Erythroblast (primary cell): ENCODE measurements at places on chromosomes 7 and 10.

GRCh38 chr10:128377988-128378387 lies 251.8 kb upstream of the MKI67 start:
- DNase-seq = no peak

DNA sequence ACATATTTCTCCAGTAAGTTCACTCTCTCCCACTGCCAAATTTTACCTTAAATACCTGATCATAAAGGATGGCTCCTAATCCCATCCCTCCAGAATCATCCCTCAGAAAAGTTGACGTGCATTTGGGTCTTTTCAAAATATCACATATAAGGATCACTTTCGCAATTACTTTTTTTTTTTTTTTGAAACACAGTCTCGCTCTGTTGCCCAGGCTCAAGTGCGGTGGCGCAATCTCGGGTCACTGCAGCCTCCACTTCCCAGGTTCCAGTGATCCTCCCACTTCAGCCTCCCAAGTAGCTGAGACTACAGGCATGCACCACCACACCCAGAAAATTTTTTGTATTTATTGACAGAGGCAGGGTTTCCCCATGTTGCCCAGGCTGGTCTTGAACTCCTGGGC lies 17.4 kb downstream of the ZCWPW1 start:
- no peak for DNase-seq

DNA sequence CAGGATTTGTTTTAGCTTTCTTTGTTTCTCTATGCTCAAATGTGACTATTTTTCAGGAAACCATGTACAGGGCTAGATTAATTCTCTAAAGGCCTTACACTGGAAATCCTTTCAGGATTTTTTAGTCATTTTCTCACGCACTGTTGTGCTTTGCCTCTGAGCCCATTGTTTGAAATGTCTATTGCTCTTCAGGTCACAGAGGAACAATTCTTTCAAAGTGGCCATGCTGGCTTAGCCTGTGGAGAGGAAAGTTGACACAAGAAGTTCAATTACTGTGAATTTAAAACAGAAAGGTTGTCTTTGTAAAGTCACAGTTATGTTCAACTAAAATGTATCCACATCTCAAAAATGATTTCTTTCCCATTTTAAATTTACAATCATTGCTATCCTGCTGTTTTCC lies 1071.7 kb upstream of the POT1 start:
- DNase-seq = no peak

DNA sequence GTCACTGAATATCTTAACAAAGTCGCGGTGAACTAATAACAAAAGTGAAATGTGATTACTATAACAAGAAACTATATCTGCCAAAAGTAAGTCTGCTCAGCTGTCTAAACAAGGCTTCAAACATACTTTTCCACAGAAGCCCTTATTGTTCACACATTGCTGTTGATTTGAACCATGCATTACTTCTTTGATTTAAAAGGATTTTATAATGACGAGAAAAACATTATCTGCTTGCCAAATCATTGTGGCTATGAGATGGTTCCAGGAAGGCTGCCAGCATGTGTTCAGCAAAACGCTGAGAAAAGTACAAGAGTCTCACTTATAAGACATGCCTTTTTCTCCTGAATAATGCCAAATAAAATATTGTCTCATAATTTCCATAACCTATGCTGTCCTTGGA lies 24.4 kb downstream of the RNF133 start:
- DNase-seq = no peak

GRCh38 chr10:86681722-86682386 lies 13.5 kb downstream of the LDB3 start:
- DNase-seq = no peak

GRCh38 chr10:52146766-52147165 lies 167.3 kb upstream of the DKK1 start:
- no peak for DNase-seq

GRCh38 chr10:132397036-132397541 lies at the start of gene PWWP2B:
PWWP2B (plus strand) TSS chr10:132397200; CDS start chr10:132397227, 27 bp downstream.
- DNase-seq = peak; percentile 39

DNA sequence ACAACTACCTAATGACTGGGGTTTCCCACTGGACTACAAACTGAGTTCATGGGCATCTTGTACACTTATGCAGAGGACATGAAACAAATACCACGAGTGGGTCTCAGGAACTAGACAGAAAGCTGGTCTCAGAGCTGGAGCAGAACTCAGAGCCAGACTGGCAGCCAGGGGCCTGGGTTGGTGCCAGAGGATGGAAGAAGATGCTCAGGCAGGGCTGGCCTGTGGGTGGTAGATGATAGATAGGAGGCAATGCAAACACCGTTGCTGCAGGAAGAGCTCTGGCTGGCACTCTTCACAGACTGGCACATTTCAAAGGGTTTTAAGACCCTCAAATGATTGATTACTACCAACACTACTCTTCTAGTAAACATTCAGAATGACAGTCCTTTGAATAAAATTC lies 28.8 kb downstream of the ENO4 start:
- DNase-seq = no peak

DNA sequence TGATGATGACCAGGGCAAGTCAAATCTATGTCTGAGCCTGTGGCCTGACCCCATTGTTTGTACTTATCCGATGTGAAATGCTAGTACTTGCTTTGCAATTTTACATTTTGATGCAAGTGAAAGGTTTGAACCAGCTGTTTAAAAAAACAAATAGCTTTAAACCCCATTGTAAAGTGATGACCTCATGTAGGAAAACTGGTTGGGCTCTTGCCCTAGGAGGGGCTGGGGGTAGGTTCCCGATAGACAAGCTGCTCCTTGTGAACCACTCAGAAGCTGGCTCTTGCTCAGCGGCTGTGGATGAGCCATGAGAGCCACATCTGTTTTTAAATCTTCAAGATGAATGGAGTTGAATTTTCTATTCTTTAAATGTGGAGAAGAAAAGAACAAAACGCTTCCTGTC lies 185.3 kb downstream of the WDR11 start:
- DNase-seq = no peak

DNA sequence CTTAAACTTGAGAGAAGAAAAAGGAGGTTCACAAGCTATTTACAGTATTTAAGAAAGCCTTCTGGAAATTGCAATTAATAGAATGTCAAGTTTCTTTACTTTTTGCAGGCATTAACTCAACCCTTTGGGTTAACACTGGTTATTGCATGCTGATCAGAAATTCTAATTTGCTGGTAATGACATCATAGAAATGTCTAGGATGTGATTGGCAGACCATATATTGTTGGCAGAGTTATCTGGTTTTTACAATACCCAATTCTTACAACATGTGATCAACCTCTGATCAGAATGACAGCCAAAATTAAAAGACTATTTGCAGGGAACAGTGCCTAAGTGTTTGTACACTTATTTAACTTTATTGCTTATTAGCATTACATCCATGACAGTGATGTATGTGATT lies 1.6 kb upstream of the CASD1 start:
- no peak for DNase-seq

DNA sequence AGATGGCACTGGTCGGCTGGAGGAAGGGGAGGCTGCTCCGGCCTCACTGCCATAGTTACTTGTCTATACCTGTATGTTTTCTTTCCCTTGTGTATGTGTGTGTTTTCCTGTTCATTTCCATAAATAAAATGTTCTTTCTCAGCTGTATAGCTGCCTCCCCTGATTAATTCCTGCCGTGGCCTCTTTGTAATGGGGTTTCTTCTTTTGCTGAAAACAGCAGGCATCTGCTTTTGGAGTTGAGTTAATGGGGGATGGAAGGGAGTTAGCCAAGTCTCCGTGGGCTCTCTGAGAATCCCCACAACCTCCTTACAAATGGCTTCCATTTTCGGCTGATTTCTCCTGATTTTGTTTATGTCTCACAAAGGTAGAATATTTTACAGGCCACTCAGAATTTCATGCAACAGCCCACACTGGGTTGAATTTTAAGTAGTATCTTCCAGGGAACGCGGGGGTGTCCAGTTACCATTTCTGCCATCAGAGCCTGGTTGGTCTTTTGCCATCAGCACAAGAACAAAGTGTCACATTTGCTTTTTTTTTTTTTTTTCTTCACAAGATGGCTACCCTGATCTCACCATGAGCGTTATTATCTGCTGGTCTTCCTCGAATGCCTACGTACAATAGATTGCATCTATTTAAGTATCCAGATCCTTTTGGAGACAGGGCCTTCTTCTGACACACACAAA lies 88.1 kb upstream of the NRP1 start:
- DNase-seq = no peak

DNA sequence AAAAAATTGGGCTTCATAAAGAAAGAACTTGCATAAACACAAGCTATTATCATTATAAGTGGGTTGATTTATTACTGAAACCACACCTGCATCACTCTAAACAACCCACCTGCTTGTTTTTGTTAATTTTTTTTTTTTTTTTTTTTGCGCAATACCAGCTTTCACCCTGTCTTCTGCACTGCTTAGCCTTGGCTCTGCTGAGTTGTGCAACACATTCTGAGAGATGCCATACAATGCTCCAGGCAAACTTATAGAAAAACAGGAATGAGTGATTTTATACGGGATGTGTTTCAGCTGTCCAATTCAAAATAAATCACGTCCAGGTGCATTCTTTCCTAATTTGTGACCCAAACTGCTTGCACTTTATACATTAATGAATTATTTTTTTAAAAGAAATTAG lies 923.6 kb downstream of the GATA3 start:
- DNase-seq = no peak

GRCh38 chr10:7400068-7400715 lies 10.6 kb downstream of the SFMBT2 start:
- DNase-seq = no peak

DNA sequence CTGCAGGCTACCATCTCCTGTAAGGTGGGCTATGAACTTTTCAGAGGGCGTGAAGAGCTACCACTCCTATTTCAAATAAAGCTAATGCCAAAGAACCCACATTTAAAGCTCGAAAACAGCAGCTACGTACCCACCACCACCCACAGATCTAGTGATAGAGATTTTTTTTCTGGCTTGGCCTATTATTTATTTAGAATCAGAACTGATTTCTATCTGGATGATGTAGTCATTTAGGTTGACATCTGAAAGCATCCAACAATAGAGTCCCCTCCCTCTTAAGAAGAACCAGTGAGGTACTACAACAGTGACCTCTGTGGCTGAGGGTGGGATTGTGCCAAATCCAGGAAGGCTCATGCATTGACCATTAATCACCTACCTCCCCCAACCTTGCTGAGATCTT lies 113.8 kb upstream of the ADO start:
- no peak for DNase-seq

GRCh38 chr7:76409537-76409936 lies at the start of gene SSC4D:
SSC4D (minus strand) TSS chr7:76409697; CDS start chr7:76404439, 5,258 bp downstream.
- no peak for DNase-seq

- DNase-seq = no peak
Observed at GRCh38 chr10:77873536-77874380, 52.8 kb downstream of the DLG5 start.

GRCh38 chr7:47622586-47622945 lies 40.7 kb upstream of the TNS3 start:
- DNase-seq = no peak

DNA sequence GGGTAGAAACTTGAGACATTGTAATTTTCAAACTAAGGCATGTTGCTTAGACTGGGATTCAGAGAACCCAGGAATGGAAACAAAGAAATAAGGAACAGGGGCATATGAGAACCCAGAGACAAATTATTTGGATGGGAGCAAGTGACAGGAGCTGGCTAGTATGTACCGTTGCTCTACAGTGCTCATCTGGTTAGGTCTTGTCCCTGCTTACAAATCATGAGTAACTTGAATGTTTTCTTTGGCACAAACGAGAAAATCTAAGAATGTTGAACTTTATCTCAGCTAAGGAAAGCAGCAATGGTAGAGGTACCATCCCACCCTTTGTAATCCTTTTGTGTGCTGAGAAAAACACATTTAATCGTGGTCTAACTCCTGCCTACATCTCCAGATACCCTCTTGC lies 116.0 kb upstream of the IMMP2L start:
- no peak for DNase-seq
